ENCODE measurements at places on chromosomes 5 and 9.

- DNase-seq: no peak
Measured at GRCh38 chr9:135568026-135568425, 6.5 kb downstream of the PAEP start.

- no peak for DNase-seq
Measured at GRCh38 chr5:11251247-11251646, 490.2 kb upstream of the DAP start.

DNA sequence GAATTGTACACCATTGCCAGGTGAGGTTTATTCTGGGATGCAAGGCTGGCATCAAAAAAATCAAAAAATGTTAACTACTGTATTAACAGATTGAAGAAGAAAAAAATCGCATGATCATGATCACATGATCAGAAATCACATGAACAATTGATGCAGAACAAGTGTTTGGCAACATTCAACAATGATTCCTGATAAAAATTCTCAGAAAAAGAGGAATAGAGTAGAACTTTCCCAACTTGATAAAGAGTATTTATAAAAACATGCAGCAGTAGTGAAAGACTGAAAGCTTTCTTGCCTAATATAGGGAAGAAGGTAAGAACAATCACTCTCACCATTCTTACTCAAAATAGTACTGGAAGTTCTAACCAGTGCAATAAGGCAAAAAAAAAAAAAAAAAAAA lies 16.4 kb downstream of the SLCO4C1 start:
- no peak for DNase-seq

DNA sequence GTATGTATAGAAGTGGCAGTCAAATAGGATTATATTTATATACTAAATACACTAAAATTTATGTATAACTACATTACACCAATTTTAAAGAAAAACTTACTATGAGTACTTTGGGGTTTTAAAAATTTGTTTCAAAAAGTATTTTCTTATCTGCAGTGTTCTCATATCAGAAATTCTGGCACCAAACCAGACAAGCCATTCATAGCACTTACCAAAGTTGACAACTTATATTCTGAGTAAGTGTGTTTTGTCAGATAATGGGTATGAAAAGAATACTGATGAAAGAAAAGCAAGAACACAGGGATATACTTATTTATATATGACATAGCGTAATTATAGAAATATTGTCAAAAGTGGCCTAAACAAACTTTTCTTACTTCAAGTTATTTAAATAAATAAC lies 67.5 kb downstream of the SPEF2 start:
- DNase-seq: no peak

DNA sequence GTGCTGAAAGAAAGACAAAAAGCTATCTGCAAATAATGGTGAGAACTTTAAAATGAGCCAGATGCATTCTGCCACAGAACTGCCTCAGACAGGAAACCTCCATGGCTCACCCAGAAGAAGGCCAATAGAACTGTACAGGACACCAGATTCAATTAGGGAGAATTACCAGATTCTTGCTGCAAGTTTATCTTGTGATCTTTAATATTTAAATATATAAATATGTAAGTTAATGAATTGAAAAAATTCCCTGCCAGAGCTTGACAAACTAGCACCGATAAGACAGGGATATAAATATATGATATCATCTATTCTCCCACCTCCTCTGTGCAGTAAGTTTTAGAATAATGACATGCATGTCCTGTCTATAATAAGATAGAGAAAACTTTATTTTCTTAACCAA lies 252.8 kb downstream of the PLK2 start:
- DNase-seq: no peak

GRCh38 chr9:9305600-9305999 lies 1307.2 kb downstream of the PTPRD start:
- DNase-seq: no peak

Measured in central memory CD4-positive, alpha-beta T cell (primary cell).